ENCODE measurements at places on chromosomes 5 and 9. TPM values are rescaled to one million over a fixed set of nuclear protein-coding genes. Genes with fewer than 3 reads are reported as not detected.

CDH10 gene
- 2.2 TPM for total RNA-seq

CDKN2B gene
- 38.5 TPM for total RNA-seq

ZNF883 gene
- 1.7 TPM for total RNA-seq

GRIN3A gene
- 8.7 TPM for total RNA-seq

COL27A1 gene
- total RNA-seq: 12.3 TPM

JAK2 gene
- total RNA-seq: 33.7 TPM

CXCL14 gene
- 70.8 TPM for total RNA-seq

PCA3 gene
- 8.4 TPM for total RNA-seq

KIAA0825 gene
- 17.3 TPM for total RNA-seq

UNC13B gene
- total RNA-seq: 12.0 TPM

PCDHGB1 gene
- 1.7 TPM for total RNA-seq

COMMD10 gene
- 46.0 TPM for total RNA-seq

CCIN gene
- 0.96 TPM for total RNA-seq

DNA sequence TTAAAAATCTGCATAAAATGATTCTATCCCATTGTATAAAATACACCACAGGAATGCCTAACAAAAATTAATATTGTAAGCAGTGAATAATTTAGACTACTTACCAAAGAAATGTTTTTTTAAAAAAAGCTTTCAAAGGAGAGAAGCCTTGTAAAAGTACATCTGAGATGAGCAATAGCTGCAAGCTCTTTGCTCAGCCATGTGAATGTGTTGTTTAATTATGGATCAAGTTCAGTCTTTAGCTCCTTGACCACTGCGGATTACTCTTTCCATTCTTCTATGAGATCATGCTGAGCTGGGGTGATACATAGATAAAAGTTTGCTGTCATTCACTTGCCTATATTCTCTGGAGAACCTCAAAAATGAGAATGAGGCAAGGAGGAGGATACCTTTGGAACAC, 782.4 kb upstream of the ZNF608 start:
- no peak for DNase-seq

DNA sequence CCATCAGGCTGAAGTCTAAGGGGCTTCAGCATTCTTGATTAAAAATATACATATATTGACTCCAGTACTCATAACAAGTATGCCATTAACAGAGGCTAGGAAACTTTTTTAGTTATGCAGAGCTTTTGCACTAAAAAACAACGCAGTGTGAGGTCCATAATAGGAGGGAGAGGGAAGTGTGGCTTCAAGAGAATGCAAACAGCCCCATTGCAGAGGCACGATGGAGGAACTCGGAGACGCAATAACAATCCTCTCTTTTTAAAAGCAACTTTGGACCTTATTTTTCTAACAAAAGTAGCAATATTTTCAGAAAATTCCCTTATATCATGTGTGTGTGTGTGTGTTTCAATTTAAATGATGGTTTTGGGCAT, 150.0 kb upstream of the PTCH1 start:
- DNase-seq: no peak

DNA sequence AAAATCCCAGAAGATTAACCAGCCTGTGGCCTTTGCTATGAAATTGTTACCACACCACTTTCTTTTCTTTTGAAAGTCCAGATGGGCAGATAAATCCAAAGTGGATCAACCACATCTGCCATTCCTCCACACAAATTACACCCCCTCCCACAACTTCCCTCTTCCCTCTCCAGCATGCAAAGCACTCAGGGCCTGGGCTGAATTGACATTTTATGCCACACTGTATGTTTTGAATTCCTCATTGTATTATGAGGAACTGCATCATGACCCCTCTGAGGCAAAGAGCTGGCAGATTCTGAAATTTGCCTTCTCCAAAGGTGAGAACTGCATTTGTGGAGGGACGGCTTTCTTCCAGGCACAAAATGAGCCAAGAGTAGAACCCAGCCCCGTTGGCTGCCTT, 589.2 kb upstream of the KLF4 start:
- DNase-seq: no peak

- no peak for DNase-seq
Measured at GRCh38 chr9:3863111-3863528, 337.3 kb upstream of the RFX3 start.

- DNase-seq: no peak
Measured at GRCh38 chr9:125133403-125134329, 9.7 kb downstream of the SCAI start.

DNA sequence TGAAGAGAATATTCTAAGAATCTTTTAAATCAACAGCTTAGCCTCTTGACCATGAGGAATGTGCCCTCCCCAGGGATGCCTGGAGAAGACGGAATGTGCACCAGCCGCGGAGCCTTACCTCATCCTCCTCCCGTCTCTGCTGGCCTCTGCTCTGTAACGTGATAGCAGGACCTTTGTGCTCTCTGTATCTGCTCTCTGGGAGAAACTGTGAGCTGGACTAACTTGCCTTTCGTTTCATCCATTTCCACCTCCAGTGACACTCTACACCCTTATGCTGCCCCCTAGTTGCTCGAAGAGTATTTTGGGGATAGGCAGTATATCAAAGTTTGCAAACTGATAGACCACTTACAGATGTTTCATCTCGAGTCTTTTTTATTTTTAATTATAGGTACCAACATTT, 141.4 kb downstream of the NPR3 start:
- DNase-seq: peak; percentile 46

- DNase-seq: no peak
Measured at GRCh38 chr9:96437454-96437853, 12.5 kb upstream of the HABP4 start.

- peak; percentile 17 for DNase-seq
Measured at GRCh38 chr5:134833340-134834032, 12.3 kb upstream of the C5orf24 start.

DNA sequence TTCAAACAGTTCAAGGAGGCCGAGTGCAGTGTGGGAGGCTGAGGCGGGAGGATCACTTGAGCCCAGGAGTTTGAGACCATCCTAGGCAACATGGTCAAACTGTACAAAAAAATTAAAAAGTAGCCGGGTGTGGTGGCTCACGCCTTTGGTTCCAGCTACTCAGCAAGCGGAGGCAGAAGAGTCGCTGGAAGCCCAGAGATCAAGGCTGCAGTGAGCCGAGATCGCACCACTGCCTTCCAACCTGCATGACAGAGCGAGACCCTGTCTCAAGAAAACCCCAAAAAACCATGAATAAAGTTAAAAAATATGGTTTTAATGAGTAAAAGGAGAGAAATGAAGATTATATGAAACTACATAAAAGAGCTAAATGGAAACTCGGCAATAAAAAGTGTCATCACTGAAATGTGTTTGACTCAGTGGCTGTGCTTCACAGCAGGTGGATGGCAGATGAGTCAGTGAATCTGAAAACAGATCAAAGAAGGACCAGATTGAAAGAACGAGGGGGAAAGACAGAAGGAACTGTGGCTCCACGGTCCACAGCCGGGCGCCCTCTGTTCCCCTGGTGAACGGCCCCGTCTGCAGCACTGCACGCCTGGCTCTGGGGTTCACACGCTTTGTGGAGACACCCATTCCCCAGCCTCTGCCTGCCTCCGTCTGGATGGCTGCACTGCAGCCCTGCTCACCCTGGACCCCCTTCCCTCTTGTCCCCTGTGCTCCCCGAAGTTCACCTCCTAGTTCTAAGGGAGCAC, 25.1 kb downstream of the EXD3 start:
- no peak for DNase-seq

DNA sequence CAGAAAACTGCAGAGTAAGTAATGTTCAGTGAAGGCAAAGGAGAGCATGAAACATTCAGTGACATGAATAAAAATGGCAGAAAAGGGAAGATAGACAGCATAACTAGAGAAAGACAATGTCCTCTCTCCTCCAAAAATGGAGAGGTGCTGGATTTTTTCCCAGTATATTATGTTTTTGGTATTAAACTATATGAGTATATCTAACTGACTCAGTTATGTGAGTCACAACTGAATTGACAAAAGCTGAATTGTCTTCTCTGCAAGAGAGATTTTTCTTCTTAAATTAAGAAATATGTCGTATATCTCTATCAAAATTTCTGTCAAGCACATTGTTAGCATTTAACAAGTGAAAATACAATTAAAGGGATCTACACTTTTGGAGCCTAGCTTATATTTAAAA, 375.1 kb downstream of the CHSY3 start:
- no peak for DNase-seq

DNA sequence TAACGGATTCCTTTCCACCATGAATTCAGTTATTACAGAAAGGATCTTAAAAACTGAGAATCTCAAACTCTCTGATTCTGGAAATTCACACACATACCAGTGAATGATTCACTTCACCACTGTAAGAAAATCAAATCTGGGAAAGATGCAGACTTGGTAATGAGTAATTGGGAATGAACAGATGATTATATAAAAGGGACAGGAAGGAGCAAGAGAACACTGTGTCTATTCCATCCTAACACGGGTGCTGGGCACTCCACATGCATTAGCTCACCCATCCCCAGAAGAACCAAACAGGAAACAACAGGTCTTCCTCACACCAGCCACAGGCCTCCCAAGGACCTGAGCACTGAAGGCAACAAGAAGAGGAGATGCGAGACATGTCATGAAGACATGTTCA, 74.8 kb upstream of the ZNF622 start:
- DNase-seq: no peak

DNA sequence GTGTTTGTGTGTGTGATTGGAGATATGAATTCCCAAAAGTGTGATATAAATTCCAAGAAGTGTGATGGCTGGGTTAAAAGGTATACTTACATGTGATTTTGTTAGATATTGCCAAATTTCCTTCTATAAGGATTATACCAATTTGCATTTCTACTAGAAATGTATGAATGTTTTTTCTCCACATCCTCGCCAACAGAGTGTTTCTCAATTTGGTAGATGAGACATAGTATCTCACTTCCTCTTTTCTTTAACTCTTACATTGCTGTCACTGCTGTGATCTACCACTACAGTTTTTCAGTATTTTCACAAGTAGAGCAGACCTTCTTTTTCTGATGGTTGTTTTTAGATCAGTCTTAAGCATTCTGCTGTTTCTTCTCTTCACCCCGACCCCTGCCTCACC, 111.3 kb downstream of the FER start:
- DNase-seq: no peak

GRCh38 chr9:133870598-133871595, 121.2 kb downstream of the VAV2 start:
- no peak for DNase-seq

- DNase-seq: no peak
Measured at GRCh38 chr9:93567271-93567959, 9.0 kb upstream of the PHF2 start.

GRCh38 chr9:136644593-136645351, 17.9 kb upstream of the EGFL7 start:
- peak; percentile 66 for DNase-seq

DNA sequence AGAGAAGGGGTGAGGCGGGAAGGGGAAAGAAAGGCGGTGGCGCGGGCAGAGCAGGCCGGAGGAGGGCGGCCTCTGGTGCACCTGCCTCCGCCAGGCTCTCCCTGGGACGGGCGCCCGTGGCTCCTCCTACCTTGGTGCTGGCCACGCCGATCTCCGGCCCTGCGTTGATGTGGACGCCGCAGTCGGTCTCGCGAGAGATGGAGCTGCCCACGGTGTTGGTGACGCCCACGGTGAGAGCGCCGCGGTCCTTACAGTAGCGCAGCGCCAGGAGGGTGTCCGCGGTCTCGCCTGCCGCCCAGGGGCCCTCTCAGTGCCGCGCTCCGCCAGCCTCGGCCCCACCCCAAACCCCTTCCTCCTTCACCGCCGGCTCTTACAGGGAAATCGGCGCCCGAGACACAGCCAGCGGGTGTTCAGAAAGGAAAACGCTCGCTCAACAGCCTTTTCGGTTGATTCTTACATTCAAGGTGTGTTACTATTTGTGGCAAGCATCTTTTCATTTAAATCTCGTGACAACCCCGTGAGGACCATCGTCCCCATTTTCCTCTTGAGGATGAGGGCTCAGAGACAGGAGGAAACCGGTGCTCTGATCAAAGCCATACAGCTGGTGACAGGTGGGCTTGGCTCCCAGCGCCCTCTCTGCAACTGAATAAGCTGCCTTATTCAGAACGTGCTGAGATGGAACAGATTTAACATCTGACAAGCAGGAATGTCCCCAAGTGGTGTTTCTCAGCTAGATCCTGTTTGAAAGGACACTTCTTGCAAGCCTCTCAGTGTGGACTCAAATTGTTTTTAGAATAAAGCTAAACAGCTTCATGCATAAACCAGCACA, 22.0 kb upstream of the MAPK9 start:
- DNase-seq: peak; percentile 70

DNA sequence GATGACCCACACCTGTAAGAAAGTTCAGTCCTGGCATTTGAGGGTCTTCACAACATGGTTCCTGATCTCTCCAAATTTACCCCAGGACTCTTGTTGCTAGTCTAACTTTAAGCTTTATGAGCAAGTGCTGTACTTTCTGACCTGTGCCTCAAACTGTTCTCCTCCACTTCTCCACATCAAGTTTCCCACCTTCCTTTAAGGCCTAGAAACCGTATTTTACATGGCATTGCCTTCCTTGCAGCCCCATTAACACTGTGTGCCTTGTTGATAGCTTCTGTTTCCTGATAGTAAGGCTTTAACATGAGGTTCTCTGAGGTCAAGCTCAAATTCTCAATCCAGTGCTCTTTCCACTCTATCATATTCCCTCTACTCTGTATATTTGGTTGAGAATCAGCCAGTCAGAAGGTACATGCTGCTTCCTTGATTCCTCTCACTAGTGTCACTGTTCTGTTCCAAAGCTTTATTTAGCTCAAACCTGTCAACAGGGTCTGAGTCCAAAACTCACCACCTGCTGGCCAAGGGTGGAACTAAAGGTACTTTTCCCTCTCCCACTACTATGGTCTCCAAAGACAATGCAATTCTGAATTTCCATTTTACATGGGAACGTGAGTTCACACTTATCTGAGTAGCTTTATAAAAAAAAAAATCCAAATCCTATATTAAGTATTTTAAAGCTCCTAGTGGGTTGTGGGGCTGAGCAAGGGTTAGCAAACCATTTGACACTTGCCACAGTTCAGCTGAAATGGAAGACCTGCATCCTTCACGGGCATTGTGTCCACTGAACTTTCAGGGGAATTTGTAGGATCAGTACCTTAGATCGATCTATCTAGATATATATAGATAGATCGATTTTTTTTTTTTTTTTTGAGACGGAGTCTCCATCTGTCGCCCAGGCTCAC, 21.1 kb downstream of the VCP start:
- no peak for DNase-seq

- no peak for DNase-seq
Measured at GRCh38 chr5:136193322-136193935, 467 bp upstream of the SMIM32 start.

GRCh38 chr5:24624872-24625271, 19.9 kb downstream of the CDH10 start:
- no peak for DNase-seq

GRCh38 chr5:38420691-38421390, 135.6 kb downstream of the LIFR start:
- peak; percentile 67 for DNase-seq

DNA sequence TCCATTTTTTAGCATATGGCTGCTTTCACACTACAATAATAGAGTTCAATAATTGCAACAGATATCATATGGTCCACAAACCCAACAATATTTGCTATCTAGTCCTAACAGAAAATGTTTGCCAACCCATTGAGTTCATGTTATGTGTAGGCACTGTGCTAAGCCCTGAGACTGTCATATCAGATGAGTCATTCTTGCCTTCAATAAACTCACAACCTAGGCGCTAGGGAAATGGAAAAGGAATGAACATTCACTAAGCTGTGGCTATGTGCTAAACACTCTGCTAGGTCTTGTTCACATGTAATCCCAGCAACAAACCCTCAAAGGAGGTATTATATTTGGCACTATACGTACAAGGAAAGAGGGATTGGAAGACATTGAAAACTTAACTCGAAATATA, 8.4 kb upstream of the TIMD4 start:
- no peak for DNase-seq

GRCh38 chr5:147760086-147760875, 22.2 kb downstream of the JAKMIP2 start:
- no peak for DNase-seq

- peak; percentile 62 for DNase-seq
Measured at GRCh38 chr5:17305964-17306725, 88.7 kb downstream of the BASP1 start.
